Right forelimb (tissue), 1 donor: ENCODE measurements at places on chromosomes 7 and 10.

- no peak for DNase-seq
Observed at GRCh38 chr7:148058092-148058491, 532.5 kb upstream of the C7orf33 start.

DNA sequence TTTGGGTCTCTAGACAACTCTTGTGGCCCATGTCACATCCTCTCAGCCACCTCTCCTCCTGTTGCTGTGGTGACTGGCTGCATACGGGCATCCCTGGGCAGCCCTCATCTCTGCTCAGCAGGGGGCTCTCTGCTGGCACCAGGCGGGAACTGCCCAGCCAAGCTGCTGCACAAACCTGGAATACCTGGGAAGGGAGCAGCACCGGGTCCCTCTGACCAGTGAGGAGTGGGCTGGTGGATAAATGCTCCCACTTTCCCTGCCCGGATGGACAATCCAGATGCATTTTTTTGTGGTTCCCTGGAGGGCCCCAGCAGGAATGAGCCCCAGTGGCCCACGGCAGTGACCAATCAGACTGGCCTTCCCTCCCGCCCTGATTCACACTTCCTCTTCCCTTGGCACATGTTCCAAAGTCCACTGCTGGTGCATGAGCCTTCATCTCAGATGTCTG is 21.9 kb downstream of the GRID1 start:
- DNase-seq = no peak

- DNase-seq = no peak
Observed at GRCh38 chr10:127283576-127283975, 87.2 kb upstream of the INSYN2A start.

- no peak for DNase-seq
Observed at GRCh38 chr7:106101726-106102125, 10.4 kb downstream of the SYPL1 start.

DNA sequence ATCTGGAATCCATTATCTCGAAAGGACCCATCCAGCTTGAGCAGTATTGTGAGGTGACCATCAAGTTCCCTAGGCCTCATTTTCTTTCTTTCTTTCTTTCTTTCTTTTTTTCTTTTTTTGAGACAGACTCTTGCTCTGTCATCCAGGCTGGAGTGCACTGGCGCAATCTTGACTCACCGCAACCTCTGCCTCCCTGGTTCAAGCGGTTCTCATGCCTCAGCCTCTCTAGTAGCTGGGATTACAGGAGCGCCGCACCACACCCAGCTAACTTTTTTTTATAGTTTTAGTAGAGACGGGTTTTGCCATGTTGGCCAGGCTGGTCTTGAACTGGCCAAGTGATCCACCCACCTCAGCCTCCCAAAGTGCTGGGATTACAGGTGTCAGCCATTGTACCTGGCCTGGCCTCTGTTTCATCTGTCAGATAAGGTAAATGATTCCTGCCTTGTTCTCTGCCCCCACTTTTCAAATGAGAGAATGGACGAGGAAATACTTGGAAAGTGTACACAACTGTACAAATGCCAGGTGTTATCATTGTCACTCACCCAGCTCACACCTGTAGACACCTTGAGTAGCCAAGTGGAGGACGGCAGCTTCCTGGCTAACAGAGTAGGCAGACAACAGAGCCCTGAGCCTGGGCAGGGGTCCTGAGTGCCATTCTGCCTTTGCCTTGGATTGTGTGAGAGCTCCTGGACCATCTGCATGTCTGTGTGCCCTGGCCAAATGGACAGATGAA is 54.1 kb downstream of the HK1 start:
- DNase-seq = no peak

- no peak for DNase-seq
Observed at GRCh38 chr7:36130236-36130945, 22.7 kb upstream of the EEPD1 start.

DNA sequence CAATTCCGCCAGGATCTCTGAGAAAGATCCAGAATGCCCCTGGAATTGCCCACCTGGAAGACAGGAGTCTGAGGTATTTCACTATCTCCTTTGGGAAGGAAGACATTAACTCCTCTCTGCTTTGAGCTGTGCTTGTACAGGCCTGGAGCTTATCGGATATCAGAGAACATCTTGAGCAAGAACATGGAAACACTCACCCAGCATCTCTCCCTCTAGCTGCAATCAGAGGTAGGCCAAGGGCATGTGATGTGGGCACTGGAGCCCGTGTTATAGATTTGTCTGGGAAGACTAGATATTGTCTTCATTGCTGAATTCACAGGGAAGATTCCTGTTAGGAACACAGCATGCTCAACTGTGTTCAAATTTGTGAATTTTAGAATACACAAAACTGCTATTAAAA is 233.9 kb downstream of the PHF14 start:
- DNase-seq = no peak

- DNase-seq = no peak
Observed at GRCh38 chr7:139492293-139492692, 8.8 kb upstream of the KLRG2 start.

GRCh38 chr10:131885391-131886165 is 15.2 kb upstream of the PPP2R2D start:
- peak; percentile 73 for DNase-seq

DNA sequence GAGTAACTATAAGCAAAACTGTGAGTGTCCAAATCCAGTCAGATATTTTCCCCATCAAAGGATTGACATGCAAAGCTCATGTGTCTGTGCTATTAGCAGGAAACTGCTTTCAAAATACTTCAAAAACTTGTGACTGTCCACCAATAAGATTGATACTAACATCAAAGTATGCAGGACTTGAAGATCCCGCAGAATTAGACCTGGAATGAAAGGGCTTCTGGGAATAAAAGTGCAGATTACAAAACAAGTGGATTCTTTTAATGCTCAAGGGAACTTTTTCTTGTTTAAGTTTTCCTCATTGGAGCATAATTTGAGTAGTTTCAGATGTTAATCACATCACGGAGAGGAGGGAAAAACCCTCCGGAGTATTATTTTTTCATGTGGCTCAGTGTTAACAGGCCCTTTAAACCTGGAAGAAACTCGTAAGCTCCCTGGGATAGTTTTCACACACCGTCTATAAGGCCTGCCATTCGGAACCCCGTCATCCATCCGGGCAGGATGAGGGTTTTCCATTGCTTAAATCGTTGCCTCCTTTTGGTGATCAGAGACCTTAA is 33.9 kb upstream of the MKX start:
- DNase-seq = no peak

DNA sequence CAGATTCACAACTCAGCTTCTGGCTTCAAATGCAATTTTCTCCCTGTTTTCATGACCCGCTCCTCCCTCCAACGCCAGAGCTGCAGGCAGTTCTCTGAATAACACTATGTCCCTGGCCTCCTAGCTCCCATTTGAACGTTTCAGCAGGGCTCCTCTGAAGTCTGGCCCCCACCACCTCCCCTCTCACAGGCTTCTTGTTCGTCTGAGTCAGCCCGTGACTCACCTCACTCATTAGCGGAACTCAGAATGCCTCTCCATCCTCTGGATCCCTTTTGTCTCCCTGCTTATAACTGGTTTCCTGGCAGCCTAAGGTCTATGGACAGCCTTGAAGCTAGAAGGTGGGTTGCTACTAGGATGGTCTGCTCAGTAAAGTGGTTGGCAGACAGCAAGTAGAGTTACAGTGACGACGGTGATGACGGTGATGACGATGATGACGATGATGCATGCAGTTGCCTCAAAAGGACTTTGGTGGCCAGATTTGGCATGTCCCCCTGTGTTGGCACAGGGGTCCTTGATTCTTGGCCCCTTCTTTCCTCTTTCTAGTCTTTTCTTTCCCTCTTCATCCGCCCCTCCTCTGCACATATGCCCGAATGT is 83.3 kb upstream of the MKLN1 start:
- no peak for DNase-seq
